ENCODE measurements at places on chromosomes 16 and 17.

DNA sequence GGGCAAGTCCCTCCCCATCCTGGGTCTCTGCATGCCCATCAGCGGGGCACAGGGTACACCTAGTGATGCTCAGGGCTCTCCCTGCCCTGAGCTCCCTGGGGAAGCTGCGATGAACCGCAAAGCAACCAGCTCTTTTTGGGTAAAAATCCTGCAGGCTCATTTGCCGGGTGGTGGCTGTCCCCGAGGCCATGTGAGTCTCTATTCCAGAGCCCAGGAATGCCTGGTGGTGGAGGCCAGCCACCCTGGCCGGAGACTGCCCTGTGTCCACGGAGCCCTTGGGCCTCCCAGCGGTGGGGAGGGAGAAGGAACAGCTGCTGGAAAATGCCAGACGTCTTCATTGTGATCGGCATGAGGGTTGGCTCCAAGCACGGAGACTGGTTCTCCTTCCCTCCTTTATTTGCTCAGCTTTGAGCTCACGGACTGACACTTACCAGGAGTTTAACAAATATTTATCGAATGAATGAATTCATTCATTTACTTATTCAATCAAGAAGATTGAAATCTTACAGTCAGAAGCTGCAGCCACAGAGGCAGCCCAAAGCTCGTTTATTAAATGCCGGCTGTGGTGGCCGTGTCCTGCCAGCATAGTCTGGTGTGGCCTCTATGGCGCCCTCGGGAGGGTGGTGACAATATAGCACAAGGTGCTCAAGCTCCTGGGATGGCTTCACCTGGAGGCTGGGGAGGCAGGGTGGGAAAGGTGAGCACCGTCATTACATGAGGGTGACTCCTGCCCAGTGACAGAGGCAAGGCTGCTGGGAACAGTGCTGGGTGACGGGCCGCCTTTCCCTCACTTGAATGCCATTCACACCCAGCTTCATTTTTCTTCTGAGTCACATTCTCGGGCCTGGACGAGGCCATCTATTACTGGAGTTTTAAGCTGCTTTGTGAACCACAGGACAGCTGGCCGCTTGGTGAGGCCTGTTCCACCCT, 31.1 kb upstream of the JPH3 start:
- DNase-seq: no peak

DNA sequence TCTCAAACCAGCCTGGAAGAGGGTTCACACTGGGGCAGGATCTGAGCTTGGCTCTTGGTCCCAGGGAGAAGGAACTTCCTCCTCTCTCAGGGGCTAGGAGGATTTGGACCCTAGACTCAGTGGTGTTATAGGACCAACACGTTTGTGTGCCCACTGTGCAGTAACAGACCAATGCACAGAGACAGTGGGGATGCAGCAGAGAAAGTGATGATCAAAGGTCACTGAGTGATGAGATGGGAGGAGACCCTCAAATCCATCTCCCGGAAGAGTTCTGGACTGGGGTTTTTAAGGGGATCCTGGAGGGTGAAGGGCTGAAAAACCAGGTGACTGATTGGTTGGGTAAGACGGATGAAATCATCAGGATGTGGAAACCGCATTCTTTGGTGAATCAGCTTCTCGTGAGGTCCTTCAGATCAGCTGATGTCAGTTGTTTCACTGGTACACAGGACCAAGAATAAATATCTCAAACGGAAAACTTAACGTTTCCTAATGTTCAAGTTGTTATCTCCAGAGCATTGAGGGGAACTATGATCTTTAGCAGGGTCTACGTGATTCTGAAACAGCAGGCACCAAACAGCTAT, 3.3 kb upstream of the VAC14 start:
- DNase-seq: no peak

DNA sequence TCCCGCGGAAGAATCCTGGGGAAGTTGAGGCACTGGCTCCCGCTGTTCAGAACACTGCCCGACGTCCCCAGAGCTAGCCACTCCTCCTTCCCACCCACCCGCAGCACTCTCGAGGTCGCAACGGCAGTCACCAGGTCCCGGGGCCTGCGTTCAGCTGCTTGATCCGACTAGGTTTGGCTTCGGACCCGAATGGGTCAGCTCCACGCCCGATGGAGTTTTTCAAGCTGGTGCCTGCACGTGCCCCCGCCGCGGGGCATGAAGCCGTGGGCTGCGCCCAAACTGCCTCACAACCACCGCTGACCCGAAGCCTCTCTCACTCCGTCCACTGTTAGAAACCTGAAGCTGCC, 12.4 kb upstream of the ODF4 start:
- DNase-seq: no peak

DNA sequence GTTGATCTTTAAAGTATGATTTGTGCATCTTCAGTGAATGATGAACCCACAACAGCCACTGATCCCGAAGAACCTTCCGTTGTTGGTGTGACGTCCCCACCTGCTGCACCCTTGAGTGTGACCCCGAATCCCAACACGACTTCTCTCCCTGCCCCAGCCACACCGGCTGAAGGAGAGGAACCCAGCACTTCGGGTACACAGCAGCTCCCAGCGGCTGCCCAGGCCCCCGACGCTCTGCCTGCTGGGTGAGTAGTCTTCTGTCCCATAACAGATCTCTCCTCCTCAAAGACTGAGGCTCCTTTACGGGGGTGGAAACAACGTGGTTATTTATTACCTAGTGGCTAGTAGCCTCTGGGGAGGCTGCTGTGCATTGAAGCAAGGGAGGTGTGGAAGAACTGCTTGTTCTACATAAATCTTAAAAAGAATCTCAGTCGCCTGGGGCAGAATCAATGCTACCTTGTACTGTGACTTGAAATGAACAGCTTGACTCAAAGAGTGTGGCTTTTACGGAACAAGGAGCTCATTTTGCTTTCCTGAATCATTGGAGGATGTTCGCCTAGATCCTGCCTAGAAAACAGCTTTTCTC, 63.0 kb upstream of the CLEC18A start:
- DNase-seq: no peak

GRCh38 chr17:41417576-41418015, 6.8 kb downstream of the KRT37 start:
- DNase-seq: no peak

DNA sequence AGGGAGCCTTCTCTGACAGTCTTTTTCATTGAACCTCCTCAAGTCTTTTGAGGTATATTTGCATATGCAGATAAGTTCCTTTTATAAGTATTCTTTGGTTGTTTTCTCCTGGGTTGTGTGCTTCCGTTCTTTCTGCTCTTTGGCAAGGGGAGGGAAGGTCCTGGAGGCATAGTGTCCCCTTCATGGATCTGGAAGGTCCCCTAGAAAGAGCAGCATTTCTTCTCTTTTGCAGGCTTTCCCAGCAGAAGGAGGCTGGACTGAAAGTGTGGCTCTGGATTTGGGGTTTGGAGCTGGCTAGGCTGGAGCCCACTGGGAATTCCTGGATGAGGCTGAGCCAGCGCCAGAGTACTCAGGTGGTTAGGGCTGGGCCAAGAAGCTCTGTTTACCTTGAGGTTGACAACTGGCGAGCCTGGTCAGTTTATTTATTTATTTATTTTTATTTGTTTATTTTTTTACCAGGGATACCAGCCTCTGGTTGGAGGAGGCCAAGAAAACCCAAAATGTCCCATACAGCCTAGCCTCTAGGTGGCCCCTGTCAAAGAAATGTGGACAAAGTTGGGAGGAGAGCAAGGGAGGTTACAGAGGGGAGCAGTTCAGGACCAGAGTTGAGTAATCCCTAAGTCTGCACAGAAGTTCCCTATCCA, 5.4 kb upstream of the TOP2A start:
- no peak for DNase-seq

All from stimulated activated CD8-positive, alpha-beta memory T cell treated with anti-CD3 and anti-CD28 coated beads, Interleukin-7, amount 100 ng/mL, for 4 hours (primary cell).